Endodermal cell (in vitro differentiated cells): ENCODE measurements at places on chromosomes 2 and 18.

DNA sequence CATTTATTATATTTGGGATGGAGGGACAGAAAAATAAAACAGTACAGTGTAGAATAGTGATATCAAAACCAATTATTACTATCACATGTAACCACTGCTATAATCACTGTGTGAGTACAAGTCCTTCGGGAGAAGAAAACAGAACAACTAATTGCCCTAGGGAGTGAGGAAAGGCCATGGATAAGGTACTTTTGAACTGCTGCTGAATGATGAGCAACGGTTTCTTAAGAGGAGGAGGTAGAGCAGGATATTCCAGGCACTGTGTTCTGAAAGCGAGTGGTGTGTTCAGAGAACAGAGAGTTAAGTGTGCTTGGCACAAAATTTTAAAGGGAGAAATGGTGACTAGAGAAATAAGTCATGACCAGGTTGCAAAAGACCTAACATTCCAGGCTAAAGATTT lies 134.2 kb downstream of the CALCRL start:
- DNase-seq, result no peak

DNA sequence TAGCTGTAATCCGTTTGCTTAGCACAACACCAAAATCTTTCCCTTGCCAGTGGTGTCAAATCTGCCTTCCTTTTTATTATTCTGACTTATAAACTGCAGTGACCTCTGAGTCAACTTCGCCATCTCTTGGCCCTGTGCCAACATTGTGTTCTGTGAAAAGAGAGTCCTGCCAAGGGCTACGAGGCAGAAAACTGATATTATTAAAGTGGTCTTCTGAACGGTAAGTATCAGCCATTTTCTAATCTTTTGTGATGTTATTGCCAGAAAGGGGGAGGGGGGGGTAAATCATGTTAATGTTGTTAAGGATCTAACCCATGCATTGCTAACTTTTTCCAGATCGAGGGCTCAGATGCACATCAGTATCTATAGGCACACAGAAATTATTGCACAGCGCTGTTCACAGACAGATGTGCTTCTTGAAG lies 121.5 kb upstream of the LTBP1 start:
- no peak for DNase-seq

DNA sequence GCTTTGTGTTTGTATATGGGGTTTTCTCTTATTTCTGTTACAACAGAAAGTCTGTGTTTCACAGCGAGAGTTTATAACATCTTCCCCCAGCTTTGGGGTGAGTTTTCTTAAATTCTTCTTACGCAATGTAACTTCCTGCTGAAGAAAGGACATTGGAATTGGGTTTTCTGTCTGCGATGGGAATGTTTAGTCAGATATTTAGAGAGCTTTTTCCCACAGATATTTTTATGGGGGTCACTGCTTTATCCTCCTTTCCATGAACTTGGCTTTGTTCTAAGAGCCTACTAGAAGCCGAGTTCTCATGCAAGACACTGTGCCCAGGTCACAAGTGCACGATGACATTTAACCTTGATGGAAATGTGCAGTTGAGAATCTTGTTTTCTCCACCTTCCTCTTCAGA lies 22.1 kb downstream of the B3GNT2 start:
- DNase-seq, result no peak

DNA sequence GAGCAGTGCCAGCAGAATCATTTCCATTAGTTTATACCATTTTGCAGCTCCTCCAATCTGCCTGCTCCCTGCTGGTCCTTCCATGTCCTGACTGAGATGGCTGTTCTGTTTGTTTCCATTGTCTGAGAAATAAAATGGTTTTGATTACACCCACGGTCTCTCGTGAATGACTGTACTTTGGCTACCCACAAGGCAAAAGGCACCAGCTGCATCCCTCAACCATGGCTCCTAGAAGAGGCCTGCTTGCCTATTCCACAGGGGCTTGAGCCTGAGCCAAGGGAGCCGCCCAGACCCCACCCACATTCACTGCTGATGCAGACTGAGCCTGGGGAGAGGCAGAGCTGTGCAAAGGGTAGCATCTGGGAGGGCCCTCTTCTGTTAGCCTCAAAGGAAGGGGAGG lies 31.2 kb downstream of the MARCHF4 start:
- no peak for DNase-seq

GRCh38 chr2:199206536-199206935 lies 251.2 kb downstream of the SATB2 start:
- DNase-seq, result no peak

GRCh38 chr18:32714571-32715148 lies 58.2 kb downstream of the KLHL14 start:
- peak; percentile 84 for DNase-seq

GRCh38 chr2:9807555-9808305 lies 35.5 kb upstream of the TAF1B start:
- DNase-seq, result peak; percentile 30

- DNase-seq, result peak; percentile 90
Observed at GRCh38 chr2:241049739-241050623, 51.6 kb downstream of the SNED1 start.

DNA sequence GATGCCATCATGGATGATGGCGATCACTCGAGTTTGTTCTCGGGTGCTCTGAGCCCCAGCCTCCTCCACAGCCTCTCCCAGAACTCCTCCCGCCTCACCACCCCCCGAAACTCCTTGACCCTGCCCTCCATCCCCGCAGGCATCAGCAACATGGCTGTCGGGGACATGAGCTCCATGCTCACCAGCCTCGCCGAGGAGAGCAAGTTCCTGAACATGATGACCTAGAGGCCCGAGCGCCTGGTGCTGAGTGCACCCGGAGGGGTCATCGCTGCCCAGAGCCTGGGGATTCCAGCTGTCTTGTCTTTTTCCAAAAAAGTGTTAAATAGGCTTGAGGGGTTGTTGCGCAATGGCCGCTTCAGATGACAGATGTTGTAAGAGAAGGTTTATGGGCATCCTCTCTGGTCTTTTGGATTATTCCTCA lies 254.8 kb downstream of the GLI2 start:
- peak; percentile 25 for DNase-seq

DNA sequence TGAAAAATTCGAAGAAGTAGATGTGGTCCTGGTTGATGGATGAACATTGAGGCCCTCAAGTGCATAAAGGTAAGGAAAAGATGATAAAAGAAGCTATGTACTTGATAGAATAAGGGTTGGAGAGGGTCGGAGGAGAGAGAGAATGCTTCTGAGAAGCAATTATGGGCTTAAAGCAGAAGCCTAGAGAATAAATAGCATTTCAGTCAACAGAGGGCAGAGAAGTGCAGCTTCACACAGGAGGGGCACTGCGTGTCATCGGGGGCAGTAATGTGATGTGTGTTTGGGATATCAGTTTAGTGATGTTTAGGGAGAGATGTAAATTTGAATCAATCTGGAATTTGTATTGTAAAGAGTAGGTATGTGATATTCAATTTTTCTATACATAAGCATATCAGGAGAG lies 334.5 kb downstream of the PIK3C3 start:
- DNase-seq, result no peak

- no peak for DNase-seq
Observed at GRCh38 chr2:125567100-125567499, 1088.9 kb upstream of the GYPC start.
